ENCODE measurements at places on chromosomes 7 and 10.

- DNase-seq: peak; percentile 80
These were observed 33.4 kb upstream of the PPP3CB start for GRCh38 chr10:73529089-73529832.

DNA sequence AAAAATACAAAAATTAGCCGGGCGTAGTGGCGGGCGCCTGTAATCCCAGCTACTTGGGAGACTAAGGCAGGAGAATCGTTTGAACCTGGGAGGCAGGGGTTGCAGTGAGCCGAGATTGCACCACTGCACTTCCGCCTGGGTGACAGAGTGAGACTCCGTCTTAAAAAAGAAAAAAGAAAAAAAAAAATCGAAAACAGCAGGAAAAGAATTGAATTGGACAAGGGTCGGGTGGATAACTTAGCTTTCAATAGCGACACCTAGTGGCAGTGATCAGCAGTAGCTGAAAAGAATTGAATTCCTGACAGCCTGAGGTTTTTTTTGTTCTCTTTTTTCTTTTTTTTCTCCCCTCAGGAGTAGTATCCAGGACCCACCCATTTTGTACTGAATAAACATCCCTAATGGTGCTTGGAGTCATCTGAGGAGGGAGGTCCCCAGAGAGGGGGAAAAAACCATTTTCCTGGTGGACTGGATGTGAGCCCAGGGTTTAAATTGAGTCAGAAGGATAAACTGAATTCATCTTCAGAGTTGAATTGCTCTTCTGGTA, 55.1 kb downstream of the CYCS start:
- DNase-seq: peak; percentile 72

GRCh38 chr10:47024046-47024322, 112.8 kb downstream of the PTPN20 start:
- DNase-seq: no peak

- DNase-seq: no peak
These were observed 1.5 kb downstream of the DOCK4 start for GRCh38 chr7:112204499-112205342.

DNA sequence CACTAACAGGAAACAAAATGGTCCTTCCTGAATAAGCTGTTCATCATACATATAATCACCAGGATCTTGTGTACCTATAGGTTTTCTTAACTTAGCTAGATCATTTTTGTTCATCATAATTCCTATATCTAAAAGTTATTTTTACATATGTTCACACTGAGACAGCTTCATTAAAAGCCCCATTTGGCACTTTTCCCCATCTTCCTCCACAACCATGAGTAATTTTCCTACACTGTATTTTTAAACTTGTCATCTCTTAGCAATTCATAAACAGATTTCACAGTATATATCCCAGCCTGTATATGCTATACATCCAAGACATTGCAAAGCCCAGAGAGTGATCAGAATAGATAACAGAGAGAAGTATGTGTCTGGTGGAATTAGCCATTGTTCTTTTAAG, 28.3 kb downstream of the ZNF365 start:
- DNase-seq: no peak

GRCh38 chr10:84117686-84118394, 21.5 kb upstream of the GHITM start:
- no peak for DNase-seq

DNA sequence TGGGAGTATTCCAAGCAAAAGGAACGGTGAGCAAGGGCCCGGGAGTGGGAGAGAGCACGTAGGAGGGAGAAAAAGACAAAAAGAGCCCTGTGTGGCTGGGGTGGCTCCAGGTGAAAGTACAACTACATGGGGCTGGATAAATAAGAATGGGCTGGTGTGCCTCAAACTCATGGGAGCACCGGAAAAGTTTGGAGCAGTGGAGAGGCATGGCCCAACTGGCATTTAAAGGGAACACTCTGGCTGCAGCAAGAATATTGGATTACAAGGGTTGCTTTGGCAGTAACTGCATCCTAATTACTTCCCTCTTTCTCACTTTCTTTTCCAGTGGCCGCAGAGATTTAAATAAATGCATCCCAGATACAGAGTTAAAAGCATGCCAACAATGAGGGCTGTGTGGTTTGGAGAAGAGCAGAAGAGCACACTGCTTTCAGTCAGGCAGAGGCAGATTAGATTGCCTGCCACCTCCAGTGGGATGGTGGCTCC, 39.1 kb upstream of the HERPUD2 start:
- DNase-seq: no peak

All from CD4-positive, alpha-beta T cell treated with Interleukin-12 subunit alpha and Interleukin-12 subunit beta, for 1 hour (primary cell).